ENCODE measurements at places on chromosomes 3 and 15.

GRCh38 chr3:197793247-197793646, 2.2 kb downstream of the LRCH3 start:
- peak; percentile 74 for DNase-seq

GRCh38 chr3:32442766-32443165, 51.1 kb downstream of the CMTM7 start:
- no peak for DNase-seq

GRCh38 chr3:149095487-149095886, 9.2 kb upstream of the HLTF start:
- no peak for DNase-seq

DNA sequence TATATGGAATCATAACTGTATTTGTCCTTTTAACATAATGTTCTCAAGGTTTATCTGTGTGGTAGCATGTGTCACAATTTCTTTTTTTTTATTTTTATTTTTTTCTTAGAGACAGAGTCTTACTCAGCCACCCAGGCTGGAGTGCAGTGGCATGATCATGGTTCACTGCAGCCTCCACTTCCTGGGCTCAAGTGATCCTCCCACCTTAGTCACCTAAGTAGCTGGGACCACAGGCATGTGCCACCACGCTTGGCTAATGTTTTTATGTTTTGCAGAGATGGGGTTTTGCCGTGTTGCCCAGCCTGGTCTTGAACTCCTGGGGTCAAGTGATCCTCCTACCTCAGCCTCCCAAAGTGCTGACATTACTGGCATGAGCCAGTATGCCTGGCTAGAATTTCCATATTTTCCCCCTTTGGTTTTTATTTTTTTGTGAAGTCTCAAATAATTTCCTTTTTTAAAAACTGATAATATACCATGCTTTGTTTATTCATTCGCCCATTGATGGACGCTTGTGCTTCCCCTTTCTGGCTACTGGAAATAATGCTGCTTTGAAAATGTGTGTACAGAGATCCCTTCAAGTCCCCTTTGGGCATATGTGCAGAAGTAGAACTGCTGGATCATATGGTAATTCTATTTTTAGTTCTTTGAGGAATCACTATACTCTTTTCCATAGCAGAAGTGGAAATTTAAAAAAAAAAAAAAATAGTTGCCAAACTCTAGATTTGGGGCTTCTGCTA, 28.4 kb downstream of the TMEM40 start:
- no peak for DNase-seq

- DNase-seq: no peak
These were observed 3.1 kb downstream of the ACAA1 start for GRCh38 chr3:38133557-38134405.

GRCh38 chr15:68003297-68003696, 50.8 kb upstream of the PIAS1 start:
- DNase-seq: no peak

GRCh38 chr15:52208306-52208946, 17.2 kb upstream of the GNB5 start:
- DNase-seq: peak; percentile 37

GRCh38 chr3:73009750-73010149, 13.1 kb downstream of the PPP4R2 start:
- no peak for DNase-seq

- no peak for DNase-seq
These were observed 51.1 kb upstream of the POMGNT2 start for GRCh38 chr3:43156812-43157455.

DNA sequence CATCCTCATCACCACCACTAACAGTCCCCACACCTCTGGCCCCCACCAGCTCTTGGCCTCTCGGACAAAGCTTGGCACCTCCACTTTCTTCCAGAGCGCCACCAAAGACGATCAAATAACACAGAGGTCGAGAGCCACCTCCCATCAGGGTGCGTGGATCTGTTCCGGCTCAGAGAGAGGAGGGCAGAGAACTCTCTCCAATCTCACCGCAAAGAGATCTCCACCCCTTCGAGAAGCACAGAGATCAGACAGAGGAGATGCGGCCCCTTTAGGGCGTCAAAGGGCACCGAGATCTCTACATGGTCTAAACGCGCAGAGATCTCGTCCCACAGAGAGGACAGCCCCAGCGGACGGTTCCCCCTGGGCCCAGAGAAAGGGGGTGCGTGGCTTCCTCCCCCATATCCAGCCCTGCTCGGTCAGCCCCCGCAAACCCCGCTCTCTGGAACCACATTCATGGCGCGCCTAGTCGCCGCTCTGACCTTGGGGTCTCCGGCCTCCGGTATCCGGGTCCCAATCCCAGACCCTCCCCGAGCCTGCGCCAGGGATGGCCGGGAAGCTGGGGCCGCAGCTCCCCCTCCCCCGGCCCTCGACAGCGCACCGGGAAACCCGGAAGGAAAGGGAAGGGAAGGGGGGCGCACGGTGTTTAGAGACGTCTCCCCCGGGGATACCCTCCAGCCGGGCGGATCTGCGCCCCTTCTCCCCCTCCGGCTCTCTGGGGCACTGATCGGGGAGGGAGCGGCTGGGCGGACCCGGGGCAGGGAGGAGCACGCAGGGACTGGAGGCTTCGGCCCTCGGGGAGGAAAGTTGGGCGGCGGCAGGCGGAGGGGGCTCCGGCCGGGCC, 608 bp downstream of the SCN5A start:
- no peak for DNase-seq

GRCh38 chr15:49313650-49314049, 109.4 kb upstream of the FGF7 start:
- no peak for DNase-seq

- DNase-seq: no peak
These were observed 51.5 kb downstream of the ISG20 start for GRCh38 chr15:88690331-88690730.

- DNase-seq: no peak
These were observed 457.9 kb downstream of the SI start for GRCh38 chr3:164620423-164620822.

GRCh38 chr3:152360966-152361365, 92.2 kb downstream of the MBNL1 start:
- no peak for DNase-seq

GRCh38 chr3:134395103-134395502, 20.9 kb upstream of the AMOTL2 start:
- no peak for DNase-seq

- DNase-seq: no peak
These were observed 20.5 kb downstream of the RBP2 start for GRCh38 chr3:139455855-139456254.

- DNase-seq: no peak
These were observed 40.8 kb upstream of the SLC6A11 start for GRCh38 chr3:10775259-10775658.
